ENCODE measurements at places on chromosomes 5 and 9.

GRCh38 chr9:4113711-4114110, 186.2 kb downstream of the GLIS3 start:
- no peak for DNase-seq

- no peak for DNase-seq
Observed at GRCh38 chr5:137281201-137281600, 217.9 kb downstream of the SPOCK1 start.

GRCh38 chr9:110623462-110624025, 44.0 kb upstream of the SVEP1 start:
- peak; percentile 76 for DNase-seq

GRCh38 chr5:130231786-130232185, 327.5 kb downstream of the CHSY3 start:
- no peak for DNase-seq

DNA sequence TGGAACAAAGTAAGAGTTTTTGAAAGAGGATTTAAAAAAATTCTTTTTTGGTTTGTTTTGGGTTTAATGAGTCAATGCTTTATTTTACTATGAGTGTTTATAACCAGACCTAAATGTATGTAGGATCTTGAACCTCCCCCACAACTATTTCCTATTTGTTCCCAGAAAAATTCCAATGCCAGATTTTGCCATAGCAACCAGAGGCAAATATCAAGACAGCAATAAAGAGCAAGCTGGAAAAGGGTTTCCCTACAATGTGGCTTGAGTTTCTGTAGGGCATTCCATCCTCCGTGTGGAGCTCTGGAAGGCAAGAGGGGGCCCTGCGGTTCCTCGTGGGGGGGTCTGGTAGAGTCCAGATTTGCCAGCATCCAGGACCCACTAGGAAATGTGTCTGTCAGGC, 27.8 kb upstream of the GDNF start:
- no peak for DNase-seq

DNA sequence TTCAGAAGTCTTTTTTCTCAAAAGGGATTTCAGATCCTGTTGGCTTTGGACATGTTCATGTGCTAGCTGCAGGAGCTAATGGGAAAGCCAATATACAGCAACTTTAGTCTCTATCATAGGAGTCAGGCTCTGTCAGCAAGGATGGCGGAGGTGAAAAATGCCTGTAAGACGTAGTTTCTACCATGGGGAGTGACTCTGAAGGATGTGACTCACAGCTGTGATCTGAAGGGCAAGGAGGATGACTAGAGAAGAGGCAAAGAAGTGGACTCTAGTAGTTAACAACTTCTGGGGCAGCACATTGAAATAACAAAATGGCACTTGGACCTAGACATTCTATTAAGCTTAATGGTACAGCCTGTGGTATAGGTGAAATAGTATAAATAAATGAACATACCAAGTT, 3.1 kb upstream of the NDUFS4 start:
- DNase-seq, result no peak

DNA sequence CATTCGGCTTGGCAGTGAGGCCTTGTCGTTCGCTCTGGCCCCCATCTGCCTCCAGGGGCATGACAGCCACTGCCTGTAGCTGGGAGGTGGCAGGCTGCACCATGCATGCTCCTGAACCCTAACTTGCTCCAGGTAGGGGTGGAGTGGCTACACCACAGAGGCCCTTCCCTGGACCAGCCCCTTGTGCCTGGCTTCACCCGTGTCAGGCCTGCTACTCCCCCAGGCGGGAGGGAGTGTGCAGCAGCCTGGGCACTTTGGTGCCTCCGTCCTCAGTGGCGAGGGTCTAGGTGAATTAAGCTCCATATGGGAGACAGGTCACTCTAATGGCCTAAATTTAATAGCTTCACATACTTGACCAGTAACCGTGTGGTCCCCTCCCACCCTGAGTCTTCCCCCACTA, 59.4 kb upstream of the LMX1B start:
- no peak for DNase-seq

DNA sequence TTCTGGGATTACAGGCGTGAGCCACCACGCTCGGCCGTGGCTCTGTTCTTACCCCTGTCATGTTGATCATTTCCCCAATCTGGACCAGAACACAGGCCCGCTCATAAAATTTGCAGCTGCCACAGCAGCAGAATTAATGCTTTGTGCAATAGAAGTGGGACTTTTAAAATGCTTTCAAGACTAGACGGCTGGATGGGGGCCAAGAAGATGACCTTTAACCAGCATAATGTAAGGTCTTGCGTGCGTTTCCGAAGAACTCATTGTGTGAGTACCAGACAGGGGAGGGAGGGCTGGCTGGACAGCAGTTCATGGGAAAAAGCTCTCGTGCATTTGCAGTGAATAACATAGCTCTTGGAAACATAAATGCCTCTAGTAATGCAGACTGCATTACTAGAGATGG, 3.5 kb upstream of the WDR38 start:
- no peak for DNase-seq

DNA sequence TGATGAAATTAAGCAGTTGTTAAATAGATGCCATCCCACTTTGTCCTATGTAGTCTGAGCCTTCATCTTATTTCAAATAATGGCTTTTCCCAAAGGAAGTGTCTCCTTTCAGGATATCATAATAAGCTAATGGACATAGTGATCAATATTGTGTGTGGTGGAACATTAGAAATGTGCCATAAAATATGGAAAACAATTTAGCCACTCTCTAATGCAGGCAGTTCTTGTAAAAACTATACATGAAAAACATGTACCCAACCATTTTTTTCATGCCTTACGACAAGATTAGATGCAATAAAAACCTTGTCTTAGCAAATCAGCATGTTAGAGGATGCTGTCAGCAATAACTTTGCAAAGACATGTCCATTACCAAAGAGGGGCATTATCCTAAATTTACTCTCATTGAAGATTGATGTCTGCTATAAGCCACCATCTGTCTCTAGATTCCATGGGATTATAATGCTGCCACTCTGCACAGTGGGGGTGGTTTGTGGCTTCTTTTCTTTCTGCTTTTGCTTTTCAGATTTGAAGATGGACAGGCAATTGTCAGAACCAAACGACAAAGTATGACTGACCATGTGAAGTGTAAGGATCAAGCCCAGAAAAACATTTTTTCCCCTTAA, 724.0 kb upstream of the ZNF608 start:
- no peak for DNase-seq

GRCh38 chr9:113599646-113600022, 136.1 kb downstream of the RGS3 start:
- peak; percentile 85 for DNase-seq

- DNase-seq, result no peak
Observed at GRCh38 chr9:119677811-119678505, 308.7 kb upstream of the BRINP1 start.

DNA sequence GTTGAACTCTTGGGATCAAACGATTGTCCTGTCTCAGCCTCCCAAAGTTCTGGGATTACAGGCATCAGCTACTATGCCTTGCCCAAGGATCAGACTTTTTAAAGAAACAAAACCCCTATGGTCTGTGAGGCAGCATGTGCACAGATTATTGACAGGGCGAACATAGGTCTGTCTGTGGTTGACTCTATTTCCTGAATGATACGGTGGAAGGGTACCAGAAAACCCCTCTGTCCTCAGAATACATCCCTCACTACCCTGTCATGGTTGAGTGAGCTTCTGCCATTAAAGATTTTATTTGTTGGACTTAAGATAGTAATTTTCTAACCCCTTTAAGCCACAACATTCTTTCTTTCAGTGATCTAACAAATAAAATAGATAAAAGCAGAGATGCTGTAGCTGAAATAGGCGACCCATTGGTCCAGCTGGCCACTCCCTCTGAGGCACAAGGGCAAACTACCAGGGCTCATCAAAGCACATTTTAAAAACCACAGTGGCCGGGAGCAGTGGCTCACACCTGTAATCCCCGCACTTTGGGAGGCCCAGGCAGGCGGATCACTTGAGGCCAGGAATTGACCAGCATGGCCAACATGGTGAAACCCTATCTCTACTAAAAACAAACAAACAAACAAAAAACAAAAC, 84.9 kb upstream of the ANKRD55 start:
- DNase-seq, result no peak
